ENCODE measurements at places on chromosomes 4 and X.
A peak's percentile ranks its signal among the peaks of the same experiment; 100 is the strongest.

GRCh38 chr4:76546327-76546726 is 111.3 kb downstream of the SHROOM3 start:
- no peak for DNase-seq

- DNase-seq, result no peak
Observed at GRCh38 chr4:180557348-180557747, 1685.9 kb upstream of the TENM3 start.

DNA sequence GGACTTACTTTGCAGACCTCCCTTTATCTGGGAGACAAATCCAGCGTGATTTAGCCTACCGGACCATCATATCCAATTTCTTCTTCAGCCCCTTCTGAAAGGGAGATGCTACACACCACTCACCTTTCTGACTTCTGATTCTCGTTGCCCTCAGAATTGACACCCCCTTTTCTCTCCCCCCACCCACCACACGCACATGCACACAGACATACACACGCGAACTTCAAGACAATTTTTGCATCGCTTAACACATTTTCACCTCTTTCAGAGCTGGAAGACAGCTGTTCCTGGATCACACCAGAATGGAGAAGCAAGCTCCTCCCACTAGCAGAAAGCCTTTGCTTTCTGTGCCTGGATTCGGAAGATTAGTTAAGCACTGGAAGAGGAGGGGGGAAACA is 1.0 kb upstream of the SNCA start:
- DNase-seq, result no peak

DNA sequence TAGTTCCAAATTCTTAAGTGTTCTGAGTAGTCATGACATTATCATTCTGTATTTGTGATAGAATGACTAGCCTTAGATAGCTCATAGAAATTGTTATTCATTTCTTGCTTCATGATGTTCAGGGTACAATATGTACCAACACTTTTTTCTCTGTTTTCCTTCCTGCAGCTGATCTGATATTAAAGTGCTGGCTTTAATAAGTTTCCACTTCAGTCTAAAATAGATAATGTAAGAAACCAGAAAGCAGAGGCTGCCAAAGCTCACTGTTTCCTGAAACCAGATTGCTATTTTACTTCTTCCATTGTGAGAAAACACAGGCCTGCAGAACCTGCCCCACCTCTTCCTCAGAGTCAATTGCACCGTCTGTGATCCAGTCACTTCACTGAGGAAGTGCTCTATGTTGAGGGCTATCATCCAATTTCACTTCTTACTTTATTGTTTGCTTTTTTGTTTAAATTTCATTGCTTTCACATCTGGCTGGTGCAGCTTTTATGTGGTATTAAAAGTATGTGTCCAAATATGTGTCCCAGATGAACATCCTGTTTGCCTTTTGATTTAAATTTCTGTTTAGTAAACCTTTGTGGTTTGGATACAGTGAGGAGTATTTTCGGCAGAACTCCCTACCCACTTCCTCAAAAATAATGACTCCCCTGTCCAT is 652.1 kb downstream of the ANKRD50 start:
- DNase-seq, result peak; percentile 10

- no peak for DNase-seq
Observed at GRCh38 chr4:170399581-170400293, 310.0 kb upstream of the AADAT start.

GRCh38 chrX:110310000-110310790 is 7.7 kb downstream of the AMMECR1 start:
- DNase-seq, result peak; percentile 19

Data from NCI-H2029 treated with DMSO at 0.1 percent for 48 hours (cell line).